ENCODE measurements at places on chromosomes 1 and 21. TPM values are rescaled to one million over a fixed set of nuclear protein-coding genes. Genes with fewer than 3 reads are reported as not detected.

- no peak for DNase-seq
- H3K4me3 ChIP-seq = no peak overlapping the region
- no peak overlapping the region for H3K27ac ChIP-seq
- H3K4me1 ChIP-seq = no peaks in the 10 kb centered on the region
Measured at GRCh38 chr1:91948097-91948496, 1.1 kb upstream of the BRDT start.

- H3K27ac ChIP-seq = no peak overlapping the region
- H3K36me3 ChIP-seq = no peaks in the 10 kb centered on the region
- no peak for DNase-seq
- no peaks in the 10 kb centered on the region for H3K4me1 ChIP-seq
Measured at GRCh38 chr1:23726686-23727085, 16.6 kb upstream of the ELOA start.

GRCh38 chr1:153945131-153945794 lies 1.3 kb downstream of the DENND4B start:
- H3K36me3 ChIP-seq = peaks cover 62% of the 10 kb centered on the region
- DNase-seq = no peak
- H3K4me1 ChIP-seq = peaks cover 20% of the 10 kb centered on the region
- H3K4me3 ChIP-seq = peak overlapping the region; percentile 63

DNA sequence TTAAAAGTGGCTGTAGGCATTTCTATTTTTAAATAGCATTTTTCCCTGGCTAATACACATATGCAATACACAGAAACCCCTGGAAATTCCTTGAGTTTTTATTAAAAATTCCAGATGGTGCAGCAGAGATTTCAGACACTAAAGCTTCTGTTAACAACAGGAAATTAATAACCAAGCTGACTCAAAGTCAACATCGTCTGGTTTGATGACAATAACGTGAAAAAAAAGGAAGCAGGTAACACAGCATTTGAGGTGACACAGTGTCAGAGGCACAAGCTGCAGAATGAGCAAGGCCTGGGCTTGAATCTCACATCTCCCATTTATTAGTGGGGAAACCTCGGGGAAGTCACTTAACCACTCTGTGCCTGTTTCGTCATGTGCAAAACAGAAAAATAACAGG lies 64.6 kb upstream of the GJB5 start:
- H3K36me3 ChIP-seq = no peaks in the 10 kb centered on the region
- no peak overlapping the region for H3K4me3 ChIP-seq

- H3K36me3 ChIP-seq = peaks cover 88% of the 10 kb centered on the region
- no peak for DNase-seq
Measured at GRCh38 chr1:6100861-6101783, 55.4 kb downstream of the KCNAB2 start.

DNA sequence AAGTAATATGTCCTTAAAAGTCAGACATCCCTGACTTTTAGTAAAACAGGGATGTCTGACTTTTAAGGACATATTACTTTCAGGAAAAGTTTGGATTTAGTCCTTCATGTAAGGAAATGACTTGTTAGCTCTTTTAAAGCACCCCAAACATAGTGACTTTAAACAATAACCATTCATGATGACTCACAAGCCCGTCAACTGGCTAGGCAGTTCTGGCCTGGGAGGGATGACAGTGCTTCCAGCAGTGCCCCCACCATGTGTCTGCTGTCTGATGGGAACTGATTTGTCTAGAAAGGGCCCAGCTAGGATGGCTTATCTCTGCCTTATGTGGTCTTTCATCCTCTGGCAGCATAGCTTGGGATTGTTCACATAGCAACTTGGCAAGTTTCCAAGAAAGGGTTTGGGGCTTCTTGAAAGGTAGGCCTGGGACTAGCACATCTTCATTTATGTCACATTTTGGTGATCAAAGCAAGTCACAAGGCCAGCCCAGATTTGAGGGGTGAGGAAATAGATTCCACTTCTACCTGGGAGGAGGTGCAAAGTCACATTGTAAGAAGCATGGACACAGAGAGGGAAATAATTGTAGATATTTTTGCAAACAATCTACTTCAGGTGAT lies 143.5 kb downstream of the C1orf94 start:
- no peaks in the 10 kb centered on the region for H3K36me3 ChIP-seq
- no peak overlapping the region for H3K27ac ChIP-seq
- DNase-seq = no peak
- no peaks in the 10 kb centered on the region for H3K27me3 ChIP-seq
- no peak overlapping the region for H3K4me3 ChIP-seq
- H3K4me1 ChIP-seq = no peaks in the 10 kb centered on the region

GRCh38 chr1:28893403-28894102 lies 20.8 kb upstream of the EPB41 start:
- no peak for DNase-seq
- no peaks in the 10 kb centered on the region for H3K27me3 ChIP-seq
- no peak overlapping the region for H3K4me3 ChIP-seq
- no peaks in the 10 kb centered on the region for H3K36me3 ChIP-seq

GRCh38 chr1:85314726-85315125 lies 38.3 kb upstream of the BCL10 start:
- no peaks in the 10 kb centered on the region for H3K36me3 ChIP-seq
- no peak for DNase-seq
- H3K4me1 ChIP-seq = peaks cover 3% of the 10 kb centered on the region
- H3K27me3 ChIP-seq = no peaks in the 10 kb centered on the region
- H3K27ac ChIP-seq = no peak overlapping the region

GRCh38 chr1:66168467-66168887 lies 365.5 kb upstream of the SGIP1 start:
- H3K36me3 ChIP-seq = no peaks in the 10 kb centered on the region
- DNase-seq = no peak
- no peaks in the 10 kb centered on the region for H3K27me3 ChIP-seq
- H3K4me1 ChIP-seq = no peaks in the 10 kb centered on the region

F5 gene
- 6.1 TPM for polyA plus RNA-seq

RYR2 gene
- 17.9 TPM for polyA plus RNA-seq

CLDN17 gene
- polyA plus RNA-seq = not detected

KIF17 gene
- polyA plus RNA-seq = 12.6 TPM

All from spinal cord (tissue), 10 donors.